Purkinje cell (primary cell): ENCODE measurements at places on chromosomes 2 and 18. TPM values are rescaled to one million over a fixed set of nuclear protein-coding genes. Genes with fewer than 3 reads are reported as not detected.

Gene GLB1L
- polyA plus RNA-seq: 0.46 and 3.0 TPM in 2 replicates

Gene FOXI3
- polyA plus RNA-seq: not detected in 2 replicates

Gene INO80D
- polyA plus RNA-seq: 8.8 and 9.9 TPM in 2 replicates

Gene MYOM1
- polyA plus RNA-seq: 3.7 and 3.9 TPM in 2 replicates

Gene RAB6D
- polyA plus RNA-seq: 0.24 and 1.7 TPM in 2 replicates

Gene CD226
- polyA plus RNA-seq: 0.10 and 1.2 TPM in 2 replicates

Gene CRYBA2
- polyA plus RNA-seq: not detected in 2 replicates

Gene PREPL
- polyA plus RNA-seq: 248 and 260 TPM in 2 replicates

Gene TEKT4
- not detected in 2 replicates for polyA plus RNA-seq

Gene LHCGR
- polyA plus RNA-seq: not detected in 2 replicates

Gene TRIM43B
- not detected in 2 replicates for polyA plus RNA-seq

Gene FAM124B
- 2.5 and 2.8 TPM in 2 replicates for polyA plus RNA-seq

Gene SKOR2
- 10.3 and 17.7 TPM in 2 replicates for polyA plus RNA-seq

Gene CFAP221
- 16.7 and 29.3 TPM in 2 replicates for polyA plus RNA-seq

Gene DCC
- polyA plus RNA-seq: 1.4 and 2.2 TPM in 2 replicates

Gene GAL3ST2
- polyA plus RNA-seq: not detected in 2 replicates

Gene GPR75
- polyA plus RNA-seq: 1.1 and 1.5 TPM in 2 replicates

Gene DNAH6
- 1.4 TPM in 1 of 2 replicates, not detected in the other for polyA plus RNA-seq

Gene POMC
- not detected in 2 replicates for polyA plus RNA-seq

Gene LIPT1
- 7.8 and 9.9 TPM in 2 replicates for polyA plus RNA-seq

Gene CFAP65
- polyA plus RNA-seq: 2.5 TPM in 1 of 2 replicates, not detected in the other

Gene STK25
- 32.1 and 38.1 TPM in 2 replicates for polyA plus RNA-seq

Gene CLHC1
- 3.0 and 9.3 TPM in 2 replicates for polyA plus RNA-seq

Gene PMS1
- 21.7 and 27.8 TPM in 2 replicates for polyA plus RNA-seq

Gene CYP27C1
- not detected in 2 replicates for polyA plus RNA-seq

Gene CFC1B
- not detected in 2 replicates for polyA plus RNA-seq

Gene FOXD4L1
- not detected in 2 replicates for polyA plus RNA-seq

Gene CTAGE1
- not detected in 2 replicates for polyA plus RNA-seq

Gene BCL2
- polyA plus RNA-seq: 1.5 and 1.8 TPM in 2 replicates

Gene AQP12B
- not detected in 2 replicates for polyA plus RNA-seq

Gene EPAS1
- polyA plus RNA-seq: 1.0 and 1.3 TPM in 2 replicates

Gene POTEC
- not detected in 2 replicates for polyA plus RNA-seq

Gene STAT4
- 31.0 and 33.2 TPM in 2 replicates for polyA plus RNA-seq

Gene IL18R1
- 0.08 TPM in 1 of 2 replicates, not detected in the other for polyA plus RNA-seq

Gene ALPP
- not detected in 2 replicates for polyA plus RNA-seq

Gene PAIP2B
- polyA plus RNA-seq: 1.2 and 1.4 TPM in 2 replicates

Gene NEU2
- not detected in 2 replicates for polyA plus RNA-seq
